ENCODE measurements at places on chromosomes 6 and 20. TPM values are rescaled to one million over a fixed set of nuclear protein-coding genes. Genes with fewer than 3 reads are reported as not detected.

The CD109 gene
- 0.08 TPM for total RNA-seq

The SIRPB2 gene
- not detected for total RNA-seq

The BHLHE23 gene
- total RNA-seq = not detected

The GLYATL3 gene
- not detected for total RNA-seq

The CCN6 gene
- total RNA-seq = not detected

The CABLES2 gene
- total RNA-seq = 22.5 TPM

The MLN gene
- total RNA-seq = not detected

The GNAS-AS1 gene
- 11.6 TPM for total RNA-seq

The PLA2G7 gene
- total RNA-seq = not detected

The CCR6 gene
- total RNA-seq = not detected

The BPIFB1 gene
- total RNA-seq = not detected

The TAGAP gene
- total RNA-seq = 22.7 TPM

The ADAM33 gene
- not detected for total RNA-seq

The SLC32A1 gene
- not detected for total RNA-seq
